ENCODE measurements at places on chromosomes 4 and X.

DNA sequence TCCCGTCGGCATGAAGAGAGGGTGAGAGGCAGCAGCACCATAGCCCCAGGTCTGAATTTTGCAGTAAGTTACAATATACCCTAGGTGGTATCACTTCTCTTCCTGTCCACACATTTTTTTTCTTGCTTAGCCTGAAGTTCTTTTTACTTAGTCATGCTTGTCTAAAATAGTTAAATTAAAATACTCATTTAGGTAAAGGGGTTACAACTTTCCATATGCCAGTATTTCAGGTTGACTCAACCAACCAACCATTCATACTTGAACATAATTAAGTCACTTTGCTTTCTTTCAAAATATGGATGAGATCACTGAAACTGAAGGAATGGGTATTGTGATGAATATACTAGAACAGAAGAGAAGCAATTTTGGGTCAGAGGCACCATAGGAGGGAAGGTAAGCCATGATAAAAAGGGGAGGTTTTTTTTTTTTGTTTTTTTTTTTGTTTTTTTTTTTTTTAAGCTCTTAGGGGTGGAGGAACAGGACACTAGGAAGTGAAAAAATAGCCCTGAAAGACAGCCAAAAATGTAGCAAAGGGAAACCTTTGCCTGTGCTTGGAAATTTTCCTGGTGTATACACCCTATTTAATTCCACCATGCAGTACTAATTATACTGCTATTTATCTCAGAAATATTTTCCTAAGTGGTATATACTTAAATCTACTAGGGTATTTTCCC, 41.8 kb downstream of the RPS6KA3 start:
- peak; percentile 9 for DNase-seq

- no peak for DNase-seq
Observed at GRCh38 chrX:13515211-13515930, 54.0 kb upstream of the EGFL6 start.

GRCh38 chr4:145490361-145490760, 8.7 kb downstream of the SMAD1 start:
- peak; percentile 73 for DNase-seq

- DNase-seq, result peak; percentile 94
Observed at GRCh38 chr4:98467627-98468072, 190.8 kb downstream of the TSPAN5 start.

- DNase-seq, result no peak
Observed at GRCh38 chr4:68176500-68176899, 46.8 kb upstream of the TMPRSS11F start.

- no peak for DNase-seq
Observed at GRCh38 chrX:136823175-136823574, 42.4 kb upstream of the ARHGEF6 start.

DNA sequence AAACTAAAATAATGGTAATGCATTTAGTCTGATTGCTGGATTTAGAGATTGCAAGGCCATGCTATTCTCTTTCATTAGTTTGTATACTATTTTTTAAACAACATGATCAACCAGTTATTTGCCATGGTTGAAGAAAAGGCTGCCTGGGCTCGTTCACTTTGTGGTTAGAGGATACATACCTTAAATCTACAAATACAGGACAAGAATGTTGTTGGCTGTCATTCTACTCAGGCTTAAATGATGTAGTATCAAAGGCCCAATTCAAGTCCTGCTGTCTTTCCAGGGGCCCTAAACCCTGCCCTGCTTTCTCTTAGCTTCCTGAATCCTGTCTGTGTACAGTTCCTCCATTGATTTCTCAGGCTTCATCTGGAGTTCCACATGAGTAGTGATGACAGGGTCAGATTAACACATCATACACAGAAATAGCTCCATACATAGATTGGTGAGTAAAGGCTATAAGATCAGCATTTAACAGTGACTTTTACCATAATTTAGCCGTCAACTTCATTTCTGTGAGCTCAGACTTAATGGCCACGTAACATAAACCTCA, 114.9 kb upstream of the GPRIN3 start:
- no peak for DNase-seq

GRCh38 chr4:173254646-173255045, 79.5 kb downstream of the HMGB2 start:
- DNase-seq, result no peak

DNA sequence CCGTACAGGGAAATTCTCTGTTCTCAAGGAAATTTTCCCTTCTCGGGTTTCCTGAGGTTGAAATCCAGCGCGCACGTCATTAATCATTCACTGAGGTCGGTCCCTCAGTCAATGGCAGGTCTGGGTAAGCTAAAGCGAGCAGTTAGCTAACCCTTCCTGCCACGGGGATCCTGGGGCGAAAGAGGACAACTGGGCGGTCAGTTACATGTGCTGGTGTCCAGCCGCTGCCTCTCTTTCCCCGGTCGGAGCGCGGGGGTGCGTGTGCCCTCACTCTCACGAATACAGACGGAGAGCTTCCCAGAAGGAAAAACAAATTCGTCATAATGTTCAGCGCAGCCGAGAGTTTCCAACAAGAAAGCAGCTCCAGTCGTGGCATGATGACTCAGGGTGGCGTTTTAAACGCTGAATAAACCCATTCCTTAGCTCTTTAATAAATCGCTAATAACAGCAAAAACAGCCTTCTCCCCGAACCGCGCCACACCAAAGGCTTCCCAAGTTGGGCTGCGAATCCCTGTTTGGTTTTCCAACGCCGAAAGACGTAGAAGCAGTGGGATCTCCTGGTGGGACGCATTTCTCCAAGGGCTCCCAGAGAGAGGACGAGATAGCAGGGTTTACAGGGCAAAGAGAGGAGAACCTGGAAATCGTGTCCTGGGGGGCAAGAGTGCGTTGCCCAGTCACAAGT, 752 bp upstream of the FGF5 start:
- no peak for DNase-seq

GRCh38 chr4:113666386-113667114, 95.0 kb downstream of the CAMK2D start:
- DNase-seq, result no peak

GRCh38 chrX:103361798-103362197, 5.5 kb downstream of the TCEAL9 start:
- DNase-seq, result no peak
